ENCODE measurements at places on chromosomes 3 and 15.

- peak; percentile 20 for DNase-seq
Measured at GRCh38 chr3:140449413-140450256, 228.2 kb upstream of the TRIM42 start.

GRCh38 chr3:196942915-196943277, 568 bp upstream of the NCBP2 start:
- DNase-seq: peak; percentile 23

DNA sequence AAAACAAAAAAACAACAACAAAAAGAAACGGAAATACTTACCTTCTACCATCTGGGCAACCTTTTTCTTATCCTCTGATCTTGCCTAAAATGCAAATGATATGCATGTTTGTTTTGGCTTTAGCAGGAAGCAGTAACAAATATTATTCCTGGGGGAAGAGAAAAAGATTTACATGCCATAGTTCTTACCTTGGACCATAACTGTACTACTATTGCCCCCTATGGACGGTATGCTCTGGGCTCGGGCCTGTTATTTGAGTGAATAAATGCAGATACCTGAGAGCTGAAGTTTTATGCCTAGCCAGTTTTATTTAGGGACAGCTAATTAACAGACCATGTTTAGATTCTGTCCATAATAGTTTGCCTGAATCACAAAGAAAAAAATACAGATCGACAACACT, 12.6 kb upstream of the STARD5 start:
- no peak for DNase-seq

GRCh38 chr15:64503640-64504039, 43.3 kb downstream of the ZNF609 start:
- no peak for DNase-seq

DNA sequence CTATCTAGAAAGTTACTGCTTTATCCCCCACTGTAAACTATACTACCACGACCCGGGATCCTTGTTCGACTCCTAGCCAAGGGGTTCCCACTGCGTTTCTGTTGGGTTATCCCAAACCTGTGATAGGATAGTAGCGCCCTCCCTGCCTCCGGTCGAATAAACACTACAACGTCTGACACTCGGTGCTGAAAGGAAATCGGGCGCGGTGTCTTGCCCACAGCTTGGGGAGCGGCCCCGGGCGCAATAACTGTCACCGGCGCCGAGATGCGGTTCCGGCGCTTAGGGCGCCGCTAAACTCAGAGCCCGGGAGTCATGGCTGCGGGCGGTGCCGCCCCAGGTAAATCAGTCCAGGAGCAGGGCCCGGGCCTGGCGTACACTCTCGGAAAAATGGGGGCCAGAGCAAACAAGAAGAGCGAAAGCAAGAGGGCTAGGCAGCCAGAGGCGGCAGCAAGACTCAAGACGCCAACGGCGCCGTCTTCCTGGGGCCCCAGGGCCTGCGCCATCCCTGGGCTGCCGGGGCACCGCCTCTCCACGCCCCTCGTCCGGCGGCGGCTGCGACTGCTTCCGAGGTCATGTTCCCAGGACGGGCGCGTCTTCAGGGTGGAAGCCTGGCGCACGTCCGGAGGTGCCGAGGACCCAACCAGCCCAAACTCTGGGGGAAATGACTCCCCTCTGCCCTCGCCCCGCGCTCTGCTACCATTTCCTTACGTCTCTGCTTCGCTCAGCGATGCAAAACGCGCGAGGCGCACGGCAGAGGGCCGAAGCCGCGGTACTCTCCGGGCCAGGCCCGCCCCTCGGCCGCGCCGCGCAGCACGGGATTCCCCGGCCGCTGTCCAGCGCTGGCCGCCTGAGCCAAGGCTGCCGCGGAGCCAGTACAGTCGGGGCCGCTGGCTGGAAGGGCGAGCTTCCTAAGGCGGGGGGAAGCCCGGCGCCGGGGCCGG, at the start of gene DUT:
TSS of gene DUT (plus strand) at position 575 of the 941 bp plus-strand sequence. CDS start at position 662, 87 bp downstream.
- peak; percentile 80 for DNase-seq

- no peak for DNase-seq
Measured at GRCh38 chr15:46918462-46919140, 798.7 kb upstream of the SEMA6D start.

DNA sequence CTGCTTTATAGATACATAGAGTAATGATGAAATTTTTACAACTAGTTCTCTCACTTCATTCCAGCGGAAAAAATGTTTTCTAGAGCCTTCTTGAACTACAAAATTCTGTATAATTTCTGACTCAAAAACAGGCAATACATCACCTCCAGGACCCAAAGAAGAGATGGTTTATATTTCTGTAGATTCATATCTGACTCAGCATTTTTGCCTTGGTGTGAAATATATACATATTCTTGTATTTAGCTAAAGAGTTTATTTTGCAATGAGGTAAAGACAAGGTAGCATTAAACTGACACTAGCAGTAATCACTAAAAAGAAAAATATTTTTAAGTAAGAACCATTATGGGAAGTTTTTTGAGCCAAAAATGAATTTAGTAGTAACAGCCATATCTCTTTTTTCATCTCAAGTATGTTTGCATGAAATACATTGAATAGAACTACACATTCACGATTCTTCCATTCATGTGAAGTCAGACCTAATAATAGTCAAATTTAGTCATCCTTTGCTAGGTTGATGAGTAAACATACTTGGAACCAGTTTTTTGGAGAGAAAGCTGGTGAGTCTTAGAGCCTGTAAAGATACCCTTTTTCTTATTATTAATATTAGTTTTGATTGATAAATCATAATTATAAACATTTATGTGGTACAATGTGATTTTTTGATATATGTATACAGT, 31.6 kb downstream of the COL8A1 start:
- DNase-seq: no peak

- DNase-seq: no peak
Measured at GRCh38 chr3:186220365-186220764, 111.5 kb upstream of the ETV5 start.

DNA sequence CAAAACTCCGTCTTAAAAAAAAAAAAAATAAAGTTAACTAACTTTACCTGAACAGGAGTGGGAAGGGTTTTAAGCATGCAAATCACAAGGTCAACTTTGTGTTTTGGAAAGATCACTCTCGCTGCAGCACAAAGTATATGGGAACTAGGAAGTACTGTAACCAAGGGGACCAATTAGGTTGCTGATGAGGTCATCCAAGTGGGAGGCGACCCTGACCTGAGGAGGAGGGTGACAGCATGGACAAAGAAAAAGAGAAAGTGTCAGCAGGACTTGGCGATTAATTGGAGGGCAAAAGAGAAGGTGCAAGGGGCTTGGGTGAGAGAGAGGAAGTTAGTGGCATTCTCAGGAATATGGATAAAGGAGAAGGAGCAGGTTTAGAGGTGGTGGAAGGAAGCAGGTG, 89.5 kb upstream of the ZBED2 start:
- no peak for DNase-seq

- DNase-seq: no peak
Measured at GRCh38 chr3:13013151-13013561, 60.1 kb downstream of the IQSEC1 start.

DNA sequence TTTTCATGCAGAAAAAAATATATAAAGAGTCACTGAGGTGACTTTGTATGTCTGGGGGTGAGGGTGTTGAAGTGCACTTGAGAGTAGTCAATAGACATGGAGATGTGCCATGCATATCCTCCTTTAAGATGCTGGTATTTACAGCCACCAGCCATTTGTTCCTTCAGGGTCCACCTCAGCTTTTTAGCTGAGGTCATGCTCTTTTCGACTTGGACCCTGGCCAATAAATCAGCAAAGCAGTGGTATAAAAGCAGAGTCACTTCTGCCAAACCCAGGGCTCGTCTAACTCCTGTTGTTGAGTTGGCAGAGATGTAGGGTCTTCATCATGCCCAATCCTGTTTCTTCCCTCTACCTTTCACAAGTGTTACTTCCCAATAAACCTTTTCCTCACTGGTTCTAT, 75.1 kb upstream of the OSTN start:
- DNase-seq: no peak

All from Caco-2 (cell line).